ENCODE measurements at places on chromosomes 12 and 14.

- no peak for DNase-seq
These were observed 173.0 kb upstream of the G2E3 start for GRCh38 chr14:30385925-30386324.

DNA sequence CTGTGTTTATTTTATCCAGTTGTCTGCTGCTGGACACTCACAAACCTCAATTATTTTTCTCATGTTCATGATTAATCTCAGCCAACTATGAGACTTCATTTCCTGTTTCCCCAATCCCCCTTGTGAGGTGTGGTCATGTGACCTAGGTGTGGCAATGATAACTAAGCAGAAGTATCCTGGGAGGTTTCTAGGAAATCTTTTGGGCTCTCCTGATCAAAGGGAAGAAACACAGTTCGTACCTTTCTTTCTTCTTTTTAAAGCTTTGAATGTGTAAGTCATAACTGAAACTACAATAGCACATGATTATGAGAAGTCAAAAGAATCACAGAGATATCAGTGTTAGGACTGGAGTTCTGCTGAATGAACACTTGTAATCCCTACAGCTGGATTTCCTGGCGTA, 34.4 kb upstream of the MANSC4 start:
- no peak for DNase-seq

- no peak for DNase-seq
These were observed 593.0 kb upstream of the ATP2B1 start for GRCh38 chr12:90301561-90302133.

GRCh38 chr12:75766263-75767160, 255.1 kb upstream of the KRR1 start:
- DNase-seq, result no peak

- DNase-seq, result no peak
These were observed 130.0 kb upstream of the ARHGAP5 start for GRCh38 chr14:31947076-31947475.

DNA sequence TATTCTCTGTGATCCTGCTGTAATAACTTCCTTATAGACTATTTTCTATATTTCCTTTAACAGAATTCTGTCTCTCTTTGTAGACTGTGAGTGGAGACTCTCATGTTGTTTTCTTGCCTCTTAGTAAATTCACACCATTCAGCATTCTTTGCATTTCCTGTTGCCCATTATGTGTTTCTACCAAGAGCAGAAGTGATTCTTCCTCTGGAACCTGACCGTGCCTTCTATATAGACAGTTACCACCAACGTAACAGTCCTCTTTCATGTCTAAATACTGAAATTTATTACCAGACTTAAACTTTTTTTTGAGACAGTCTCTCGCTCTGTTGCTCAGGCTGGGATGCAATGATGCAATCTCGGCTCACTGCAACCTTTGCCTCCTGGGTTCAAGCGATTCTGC, 31.1 kb downstream of the METAP2 start:
- DNase-seq, result no peak

DNA sequence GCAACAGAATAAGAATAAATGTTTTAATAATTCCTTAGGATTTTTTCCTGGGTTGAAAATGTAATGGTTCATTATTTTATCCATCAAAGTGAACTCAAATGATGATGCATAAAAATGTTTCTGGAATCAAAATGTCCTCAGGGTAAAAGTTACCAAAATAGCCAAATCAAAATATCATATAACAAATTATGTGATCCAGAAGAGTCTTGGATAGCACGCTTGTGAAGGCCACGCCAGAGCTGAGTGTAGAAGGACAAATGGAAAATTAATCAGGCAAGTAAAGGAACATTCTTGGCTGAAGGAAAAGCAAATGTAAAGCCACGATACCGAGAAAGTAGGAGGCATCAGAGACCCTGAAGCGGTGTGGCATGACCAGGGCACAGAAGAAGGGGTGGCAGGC, 169.2 kb downstream of the CAPZA3 start:
- no peak for DNase-seq

DNA sequence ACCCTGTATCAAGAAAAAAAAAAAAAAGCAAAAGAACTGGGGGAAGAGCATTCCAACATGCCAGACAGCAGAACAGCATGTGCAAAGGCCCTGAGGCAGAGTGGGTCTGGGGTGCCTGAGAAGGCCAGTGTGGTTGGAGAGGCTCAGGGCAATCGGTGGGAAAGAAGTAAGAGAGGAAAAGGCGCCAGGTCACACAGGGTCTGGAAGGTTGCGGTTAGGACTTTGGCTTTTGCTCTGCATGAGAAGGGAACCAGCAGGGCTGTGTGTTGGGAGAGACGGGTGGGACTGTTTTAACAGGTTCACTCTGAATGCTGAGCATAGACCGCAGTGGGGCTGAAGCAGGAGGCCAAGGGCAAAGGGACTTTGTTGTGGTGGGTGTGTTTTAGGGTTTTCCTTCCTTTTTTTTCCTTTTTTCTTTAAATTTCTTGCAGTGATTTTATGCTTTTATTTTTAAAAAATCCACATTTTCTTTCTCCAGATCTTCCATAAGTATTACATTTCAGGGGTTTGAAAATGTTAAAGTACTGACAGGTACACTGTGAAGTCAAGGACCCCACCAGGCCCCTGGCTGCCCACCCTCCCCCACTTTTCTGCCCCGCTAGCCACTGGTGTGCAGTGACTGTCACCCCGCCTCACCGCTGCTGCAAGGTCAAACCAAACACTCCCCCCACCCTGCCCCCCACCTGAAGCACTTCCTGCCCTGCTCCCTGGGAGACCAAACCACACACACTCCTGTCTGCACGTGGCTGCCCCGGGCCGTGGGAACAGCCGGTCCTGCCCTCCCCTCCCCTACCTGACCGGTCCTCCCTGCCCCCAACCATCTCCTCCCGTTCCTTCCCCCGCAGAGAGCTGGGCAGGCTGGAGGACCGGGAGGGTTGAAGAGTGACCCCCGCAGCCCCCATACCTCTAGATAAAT, 30.0 kb downstream of the DTX1 start:
- DNase-seq, result no peak

All from activated CD8-positive, alpha-beta memory T cell treated with anti-CD3 and anti-CD28 coated beads for 4 hours (primary cell).